ENCODE measurements at places on chromosomes 3 and 15.

- no peak for DNase-seq
Observed at GRCh38 chr3:23711916-23712494, 93.8 kb upstream of the UBE2E1 start.

- no peak for DNase-seq
Observed at GRCh38 chr3:126573492-126574117, 14.9 kb upstream of the C3orf22 start.

DNA sequence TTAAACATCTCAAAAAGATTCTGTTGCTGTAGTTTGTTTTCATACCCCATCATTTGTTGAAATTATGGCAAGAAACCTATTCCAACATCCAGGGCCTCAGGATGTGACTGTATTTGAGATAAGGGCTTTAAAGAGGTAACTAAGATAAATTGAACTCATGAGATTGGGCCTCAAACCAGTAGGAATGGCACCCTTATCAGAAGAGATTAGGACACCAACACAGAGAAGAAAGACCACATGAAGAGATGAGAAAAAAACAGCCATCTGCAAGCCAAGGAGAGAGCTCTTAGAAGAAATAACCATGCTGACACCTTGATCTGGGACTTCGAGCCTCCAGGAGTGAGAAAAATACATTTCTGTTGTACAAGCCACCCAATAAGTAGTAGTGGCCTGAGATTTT is 157.7 kb downstream of the CGGBP1 start:
- DNase-seq = no peak

DNA sequence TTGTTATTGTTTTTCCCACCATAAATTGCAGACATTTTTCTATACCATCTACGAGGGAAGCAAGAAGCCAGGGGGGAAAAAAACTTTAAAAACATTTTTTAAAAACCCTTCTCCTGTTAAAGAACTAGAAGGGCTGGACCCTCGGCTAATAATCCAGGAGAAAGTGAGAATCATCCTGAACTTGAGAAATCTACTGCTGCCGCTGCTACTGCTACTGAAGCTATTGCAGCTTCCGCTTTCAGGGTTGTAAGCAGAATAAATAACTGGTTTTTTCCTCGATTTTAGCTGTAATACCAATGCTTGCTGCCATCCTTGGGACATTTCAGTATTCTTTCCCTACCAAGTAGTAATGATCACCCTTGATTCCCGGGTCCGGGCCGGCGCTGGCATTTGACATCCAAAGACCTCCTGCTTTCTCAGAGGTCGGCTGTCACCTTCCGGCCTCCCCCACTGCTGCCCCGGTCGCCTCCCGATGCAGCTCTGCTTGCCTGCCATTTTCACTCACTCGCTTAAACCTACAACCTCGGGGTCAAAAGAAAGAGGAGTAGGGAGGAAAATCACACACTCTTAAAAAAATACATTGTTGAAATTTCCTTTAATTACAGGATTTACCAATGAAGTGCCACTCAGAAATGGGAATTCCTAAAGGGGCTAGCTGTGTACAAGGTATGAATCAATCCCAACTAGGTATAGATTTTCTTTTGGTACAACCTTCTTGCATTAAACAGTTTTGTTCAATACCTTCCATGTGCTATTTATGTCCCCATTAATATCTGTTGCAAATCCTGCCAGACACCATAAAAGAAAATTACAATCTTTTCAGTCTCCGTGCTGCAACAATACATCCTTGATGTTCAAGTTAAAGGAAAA is 674 bp upstream of the MECOM start:
- no peak for DNase-seq

All from activated T-helper 1 cell treated with anti-CD3 and anti-CD28 coated beads, Interleukin-2, amount 50 U/mL, for 16 hours (primary cell).